ENCODE measurements at places on chromosomes 2 and 18. TPM values are rescaled to one million over a fixed set of nuclear protein-coding genes. Genes with fewer than 3 reads are reported as not detected.

DPYSL5 gene
- total RNA-seq = not detected

ANKRD30B gene
- total RNA-seq = not detected

DSG4 gene
- not detected for total RNA-seq

LONRF2 gene
- total RNA-seq = 0.04 TPM

CTAGE1 gene
- total RNA-seq = not detected

CFC1 gene
- not detected for total RNA-seq

ADRA2B gene
- 0.61 TPM for total RNA-seq

SCG2 gene
- not detected for total RNA-seq

Measured in activated naive CD4-positive, alpha-beta T cell treated with anti-CD3 and anti-CD28 coated beads, Interleukin-2, amount 50 U/mL, for 72 hours (primary cell).